HL-60 (cell line): ENCODE measurements at places on chromosomes 6 and 20.

DNA sequence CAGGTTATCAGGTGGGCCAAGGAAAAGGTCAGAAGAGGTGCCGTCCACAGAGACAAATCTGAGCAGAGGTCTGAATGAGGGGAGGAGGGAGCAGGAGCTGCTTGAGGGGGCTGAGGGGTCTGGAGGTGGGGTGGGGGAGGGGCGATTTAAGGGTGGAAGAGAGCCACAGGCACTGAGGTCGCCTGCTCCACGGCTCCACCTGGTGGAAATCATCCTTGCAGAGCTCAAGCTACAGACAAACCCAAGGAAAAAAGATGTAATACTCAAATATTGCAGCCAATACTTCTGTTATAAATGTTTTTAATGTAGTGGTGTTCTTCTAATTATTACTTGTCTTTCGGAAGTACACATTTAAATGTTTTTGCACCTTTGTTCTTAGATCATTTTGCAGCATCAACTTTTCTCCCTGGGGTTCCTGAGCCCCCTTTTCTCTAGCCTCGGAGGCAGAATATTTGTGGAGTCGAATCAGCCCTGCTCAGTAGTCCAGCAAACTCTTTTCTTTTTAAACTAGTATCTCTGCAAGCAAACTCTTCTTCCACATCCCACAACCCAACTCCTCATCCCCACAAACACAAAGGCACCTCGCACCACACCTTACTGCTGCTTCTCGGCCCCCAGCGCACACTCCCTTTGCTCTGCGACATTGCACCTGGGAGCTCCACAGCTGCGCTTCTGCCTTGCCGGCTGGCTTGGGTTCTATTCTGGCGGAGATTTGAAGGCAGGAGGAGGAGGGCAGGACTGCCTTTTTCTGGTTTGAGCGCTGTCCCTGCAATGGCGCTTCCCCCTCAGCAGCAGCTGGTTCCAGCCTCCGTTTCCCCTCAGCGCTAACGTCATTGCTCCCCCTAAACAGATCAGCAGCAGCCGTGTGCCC, 51.0 kb upstream of the TFAP2A start:
- DNase-seq: peak; percentile 41

GRCh38 chr6:158793432-158793831, 25.7 kb downstream of the EZR start:
- DNase-seq: peak; percentile 16

- DNase-seq: peak; percentile 18
Measured at GRCh38 chr6:157019733-157020132, 242.6 kb downstream of the ARID1B start.

DNA sequence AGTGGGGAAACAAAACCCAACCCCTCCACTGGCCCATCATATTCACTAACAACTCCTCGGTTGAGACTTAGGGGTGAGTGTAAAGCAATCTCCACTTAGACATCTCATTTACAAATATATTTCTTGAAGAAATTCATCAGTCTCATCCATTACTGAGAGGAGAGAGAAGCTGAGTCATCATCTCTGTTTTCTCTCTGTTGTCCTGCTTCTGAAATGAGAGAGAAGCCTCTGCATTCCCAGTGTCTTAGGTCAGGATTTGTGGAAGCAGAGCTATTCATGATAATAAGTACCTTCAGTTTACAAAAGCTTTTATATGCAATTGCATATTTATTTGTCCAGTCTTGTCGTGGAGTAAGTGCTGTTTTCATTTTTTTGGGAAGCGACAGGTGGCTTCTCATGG, 879 bp downstream of the MEP1A start:
- DNase-seq: no peak
